CD4-positive, alpha-beta T cell treated with Interleukin-4 for 4 hours (primary cell): ENCODE measurements at places on chromosomes 1 and 21.

GRCh38 chr1:45394342-45394741, 54.1 kb upstream of the MUTYH start:
- DNase-seq, result peak; percentile 2

DNA sequence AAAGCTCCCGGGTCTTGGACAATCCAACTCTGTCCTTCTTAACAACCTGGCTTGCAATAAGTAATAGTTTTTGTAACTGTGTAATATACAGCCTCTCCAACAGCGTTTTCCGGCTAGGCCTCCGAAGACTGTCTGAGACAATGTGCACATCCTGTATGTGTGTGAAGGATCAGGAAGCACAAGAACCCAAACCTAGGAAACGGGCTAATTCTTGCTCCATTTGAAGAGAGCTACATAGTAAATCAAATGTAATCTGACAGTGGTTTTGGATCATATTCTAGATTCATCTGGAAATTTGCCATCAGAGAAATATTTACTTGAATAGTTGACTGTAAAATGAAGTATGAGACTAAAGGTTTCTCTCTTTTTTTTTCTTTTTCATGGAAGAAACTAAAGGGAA, 1.2 kb downstream of the GPR52 start:
- DNase-seq, result no peak

DNA sequence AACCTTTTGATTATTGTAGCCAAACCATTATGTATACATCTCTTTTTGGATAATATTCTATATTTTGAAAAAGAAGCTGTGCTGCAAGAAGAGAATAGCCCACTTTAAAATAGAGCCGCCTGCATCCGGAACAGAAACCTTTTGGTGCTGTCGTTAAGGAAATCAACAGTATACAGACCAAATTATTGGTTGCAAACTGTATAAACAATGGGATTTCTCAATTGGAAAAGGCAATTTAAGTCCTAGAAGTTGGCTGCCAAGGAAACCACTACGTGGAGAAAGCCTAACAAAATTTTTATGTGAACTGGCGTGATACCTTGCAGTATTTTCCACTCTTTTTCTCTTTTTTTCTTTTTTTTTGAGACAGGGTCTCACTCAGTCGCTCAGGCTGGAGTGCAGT, 25.8 kb downstream of the DESI2 start:
- no peak for DNase-seq

- DNase-seq, result no peak
Observed at GRCh38 chr1:67748630-67749029, 63.6 kb downstream of the GADD45A start.

- no peak for DNase-seq
Observed at GRCh38 chr1:161266202-161266601, 7.7 kb downstream of the PCP4L1 start.

DNA sequence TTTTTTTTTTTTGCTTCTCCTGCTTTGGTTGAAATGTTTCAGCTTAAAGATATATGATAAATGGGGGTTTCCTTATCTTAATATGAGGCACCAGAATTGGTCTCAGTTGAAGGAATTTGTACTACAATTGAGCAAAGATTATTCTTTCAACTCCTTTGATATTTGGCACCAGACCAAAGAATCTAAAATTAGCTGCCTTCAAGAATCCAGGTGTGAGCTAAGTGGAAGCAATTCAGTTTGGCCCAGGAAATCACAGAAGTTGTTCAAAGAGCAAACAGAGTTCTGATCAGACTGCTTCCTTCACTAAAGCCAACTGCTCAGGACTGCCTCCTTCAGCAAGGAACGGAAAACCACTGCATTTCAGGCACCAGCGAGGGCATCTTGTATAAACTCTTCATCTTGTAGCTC, 68.3 kb upstream of the BCAR3 start:
- no peak for DNase-seq

GRCh38 chr1:151085953-151086559, 15.5 kb downstream of the GABPB2 start:
- DNase-seq, result no peak

DNA sequence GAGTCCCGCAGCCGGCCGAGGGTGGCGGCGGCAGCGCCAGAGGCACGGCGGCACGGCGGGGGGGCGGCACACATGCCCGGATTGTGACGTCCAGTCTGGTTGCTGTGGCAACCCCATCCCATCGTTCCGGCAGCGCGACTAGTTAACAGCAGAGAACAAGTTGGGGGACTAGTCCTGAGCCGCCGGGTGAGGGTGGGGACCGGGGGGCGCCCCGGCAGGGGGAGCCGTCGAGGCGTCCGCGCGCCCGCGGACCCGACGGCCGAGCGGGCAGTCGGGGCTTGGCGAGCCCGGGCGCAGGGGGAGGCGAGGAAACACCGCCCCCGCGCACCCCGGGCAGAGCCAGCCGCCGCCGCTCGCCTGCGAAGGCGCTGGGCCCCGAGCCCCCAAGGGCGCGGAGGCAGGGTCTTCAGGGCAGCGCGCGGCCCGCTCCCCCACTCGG, at the start of gene CHD5:
TSS of gene CHD5 (minus strand) at position 54 of the 439 bp plus-strand sequence. CDS start 298 bp downstream, outside the sequence.
- no peak for DNase-seq

GRCh38 chr1:115651391-115651790, 9.6 kb downstream of the VANGL1 start:
- no peak for DNase-seq

GRCh38 chr21:33028287-33028670, 2.5 kb downstream of the OLIG2 start:
- DNase-seq, result no peak

DNA sequence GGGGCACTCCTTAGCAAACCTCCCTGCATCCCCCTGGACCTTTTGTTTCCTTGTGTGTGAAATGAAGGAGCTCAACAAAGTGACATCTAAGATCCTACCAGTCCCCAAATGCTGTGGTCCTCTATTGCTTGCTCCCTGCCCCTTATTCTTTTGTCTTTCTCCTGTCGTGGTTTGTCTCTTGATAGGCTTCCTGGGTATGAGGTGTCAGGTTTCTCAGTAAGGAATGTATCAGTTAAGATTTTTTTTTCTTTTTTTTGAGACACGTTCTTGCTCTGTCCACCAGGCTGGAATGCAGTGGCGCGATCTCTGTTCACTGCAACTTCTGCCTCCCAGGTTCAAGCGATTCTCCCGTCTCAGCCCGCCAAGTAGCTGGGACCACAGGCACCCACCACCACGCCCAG, 16.8 kb downstream of the CNIH3 start:
- DNase-seq, result no peak

- DNase-seq, result no peak
Observed at GRCh38 chr1:46806196-46807020, 7.6 kb downstream of the CYP4B1 start.

DNA sequence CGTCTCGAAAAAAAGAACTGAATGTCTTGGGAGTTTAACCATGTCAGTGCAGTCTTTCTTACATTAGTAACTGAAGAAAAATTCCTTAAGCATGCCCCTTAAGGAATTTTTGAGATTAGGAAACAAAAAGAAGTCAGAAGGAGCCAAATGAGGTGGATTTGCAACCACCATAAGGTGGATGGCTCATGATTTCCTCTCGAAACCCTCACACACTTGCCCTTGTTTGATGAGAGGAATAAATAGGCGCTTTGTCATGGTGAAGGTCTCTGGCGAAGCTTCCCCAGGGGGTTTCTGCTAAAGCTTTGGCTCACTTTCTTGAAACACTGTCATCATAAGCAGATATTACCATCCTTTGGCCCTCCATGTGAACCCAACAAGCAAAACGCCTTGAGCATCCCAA, 68.2 kb downstream of the POFUT2 start:
- no peak for DNase-seq

DNA sequence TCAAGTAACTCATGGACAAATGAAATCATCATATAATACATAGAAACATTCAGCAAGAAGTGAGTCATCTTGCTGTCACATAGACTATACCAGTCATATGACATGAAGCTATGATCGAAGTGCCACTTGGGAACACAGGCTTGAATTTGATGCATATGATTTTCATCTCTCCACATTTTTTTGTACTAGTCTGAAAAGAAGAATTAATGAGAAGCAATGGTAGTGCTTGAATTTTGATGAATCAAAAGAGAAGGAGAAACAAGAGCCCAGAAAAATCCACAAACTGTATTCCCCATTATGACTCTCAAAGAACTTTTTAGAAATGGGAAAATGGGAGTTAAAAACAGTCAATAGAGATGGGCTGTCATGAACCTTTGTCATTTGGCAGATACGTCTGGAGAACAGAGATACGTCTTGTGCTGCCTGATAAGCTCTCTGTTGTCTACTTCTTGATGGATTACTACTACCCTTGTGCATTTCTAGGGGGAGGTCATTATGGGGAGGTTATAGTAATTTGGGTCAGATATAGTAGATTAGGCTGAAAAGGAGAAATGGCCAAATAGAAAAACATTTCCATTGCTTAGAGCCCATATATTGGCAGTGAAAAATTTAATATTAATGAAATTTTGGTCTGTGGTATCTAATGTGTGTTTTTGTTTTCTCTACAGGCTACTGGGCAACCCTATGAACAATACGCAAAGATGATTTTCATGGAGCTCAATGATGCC, 8.0 kb upstream of the LEPR start:
- no peak for DNase-seq

- no peak for DNase-seq
Observed at GRCh38 chr1:88101041-88101440, 583.0 kb upstream of the PKN2 start.

DNA sequence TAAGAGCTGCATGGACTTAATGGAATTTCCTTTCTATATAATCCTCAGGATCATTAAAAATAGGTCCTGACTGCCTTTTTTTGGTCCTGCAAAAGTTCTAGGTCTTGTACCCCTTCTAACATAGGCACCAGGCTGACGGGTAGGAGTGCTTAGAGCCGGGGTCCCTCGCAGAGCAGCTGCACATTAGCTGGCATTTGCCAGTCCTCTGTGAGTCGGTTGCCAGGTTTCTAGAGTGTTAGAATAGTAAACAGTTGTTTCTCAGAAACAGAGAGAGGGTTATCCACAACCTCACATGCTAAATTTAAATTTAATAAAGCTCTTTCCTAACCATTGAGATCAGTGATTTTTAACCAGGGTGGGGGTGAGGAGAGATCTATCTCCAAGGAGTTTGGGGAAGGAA, 35.4 kb upstream of the HEATR1 start:
- no peak for DNase-seq

DNA sequence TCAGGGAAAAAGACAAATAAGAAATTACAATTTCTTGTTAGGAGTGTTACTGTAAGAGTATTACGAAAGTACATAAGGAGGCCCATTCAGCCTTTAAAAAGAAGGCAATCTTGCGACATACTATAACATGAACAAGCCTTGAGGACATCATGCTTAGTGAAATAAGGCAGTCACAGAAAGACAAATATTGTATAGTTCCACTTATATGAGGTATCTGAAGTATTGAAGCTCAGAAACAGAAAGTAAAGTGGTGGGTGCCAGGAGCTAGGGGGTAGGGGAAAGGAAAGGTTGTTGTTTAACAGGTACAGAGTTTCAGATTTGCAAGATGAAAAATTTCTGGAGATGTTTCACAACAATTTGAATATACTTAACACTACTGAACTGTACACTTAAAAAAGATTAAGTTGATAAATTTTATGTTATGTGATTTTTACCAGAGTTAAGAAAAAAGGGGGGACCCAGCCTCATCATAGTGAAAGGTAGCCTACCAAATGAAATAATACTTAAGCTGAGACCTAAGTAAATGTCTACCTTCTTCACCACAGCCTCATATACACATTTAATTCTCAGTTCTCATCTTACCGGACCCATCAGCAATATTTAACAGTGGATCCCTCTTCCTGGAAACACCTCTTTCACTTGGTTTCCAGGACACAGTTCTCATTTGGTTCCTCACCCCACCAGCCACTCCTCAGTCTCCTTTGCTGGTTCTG, 19.5 kb downstream of the USP24 start:
- no peak for DNase-seq

- no peak for DNase-seq
Observed at GRCh38 chr1:211928993-211929637, 98.6 kb upstream of the LPGAT1 start.
